ENCODE measurements at places on chromosomes 4 and X.
A peak's percentile ranks its signal among the peaks of the same experiment; 100 is the strongest.

- peak; percentile 95 for ATAC-seq
Observed at GRCh38 chr4:10151182-10151581, 34.6 kb upstream of the WDR1 start.

GRCh38 chr4:88524171-88524570, 595 bp upstream of the PYURF start:
- ATAC-seq, result no peak

DNA sequence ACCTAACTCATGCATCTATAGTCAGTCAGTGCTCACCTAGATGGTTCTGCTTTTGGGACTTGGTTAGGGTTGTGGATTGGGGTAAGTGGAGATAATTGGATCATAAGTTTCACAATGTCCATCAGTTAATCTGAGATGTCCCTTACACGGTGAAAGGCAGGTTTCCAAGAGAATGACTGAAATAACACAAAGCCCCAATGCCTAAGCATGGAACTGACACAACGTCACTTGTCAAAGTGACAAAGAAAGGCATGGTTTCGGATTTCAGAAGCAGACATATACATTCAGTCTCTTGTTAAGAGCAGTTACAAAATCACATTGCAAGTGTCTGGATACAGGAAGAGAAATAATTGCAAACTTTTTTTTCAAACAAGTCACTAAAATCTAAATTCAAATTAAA, 1456.9 kb downstream of the TECRL start:
- no peak for ATAC-seq

GRCh38 chr4:74005528-74005927, 7.1 kb upstream of the CXCL5 start:
- no peak for ATAC-seq

DNA sequence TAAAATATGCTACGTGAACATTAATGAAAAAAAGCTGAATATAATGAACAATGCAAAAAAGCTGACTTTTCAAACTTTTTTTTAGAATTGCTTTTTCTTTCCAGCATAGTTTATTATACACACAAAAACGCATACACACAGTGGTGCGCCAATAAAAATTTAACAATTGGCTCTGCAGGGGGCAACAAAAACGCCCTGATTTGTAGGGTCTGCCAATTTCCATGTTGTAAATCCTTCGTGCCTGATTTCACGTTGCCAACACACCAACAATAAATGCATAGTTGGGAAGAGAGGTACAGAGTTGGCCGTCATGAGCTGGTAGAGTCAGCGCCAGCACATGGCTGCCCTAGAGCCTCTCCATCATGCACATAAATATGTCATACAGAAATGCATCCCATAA, 333.1 kb downstream of the MAPK10 start:
- ATAC-seq, result no peak

- ATAC-seq, result no peak
Observed at GRCh38 chrX:9146657-9147056, 112.7 kb upstream of the FAM9B start.

GRCh38 chr4:16417198-16417597, 190.9 kb upstream of the TAPT1 start:
- ATAC-seq, result no peak

GRCh38 chr4:15145709-15146108, 143.4 kb downstream of the CPEB2 start:
- ATAC-seq, result no peak

DNA sequence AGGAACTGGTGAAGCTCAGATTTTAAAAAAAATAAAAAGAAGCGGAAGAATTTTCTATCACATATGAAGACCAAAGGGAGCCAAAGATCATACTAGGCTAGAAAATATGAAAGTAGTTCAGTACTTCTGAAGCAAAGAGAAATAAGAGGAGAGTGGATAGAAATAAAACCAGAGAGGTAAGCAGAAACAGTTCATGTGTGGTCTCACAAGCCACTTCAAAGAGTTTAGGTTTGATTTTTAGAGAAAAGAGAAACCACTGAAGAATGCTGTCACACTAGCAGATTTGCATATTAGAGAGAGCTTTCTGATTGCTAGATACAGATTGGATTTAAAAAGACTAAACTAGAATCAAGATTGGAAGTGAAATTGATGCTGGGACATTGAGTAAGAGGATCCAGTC, 51.7 kb downstream of the GABRA3 start:
- ATAC-seq, result no peak

- no peak for ATAC-seq
Observed at GRCh38 chr4:13990596-13991589, 363.4 kb upstream of the BOD1L1 start.

DNA sequence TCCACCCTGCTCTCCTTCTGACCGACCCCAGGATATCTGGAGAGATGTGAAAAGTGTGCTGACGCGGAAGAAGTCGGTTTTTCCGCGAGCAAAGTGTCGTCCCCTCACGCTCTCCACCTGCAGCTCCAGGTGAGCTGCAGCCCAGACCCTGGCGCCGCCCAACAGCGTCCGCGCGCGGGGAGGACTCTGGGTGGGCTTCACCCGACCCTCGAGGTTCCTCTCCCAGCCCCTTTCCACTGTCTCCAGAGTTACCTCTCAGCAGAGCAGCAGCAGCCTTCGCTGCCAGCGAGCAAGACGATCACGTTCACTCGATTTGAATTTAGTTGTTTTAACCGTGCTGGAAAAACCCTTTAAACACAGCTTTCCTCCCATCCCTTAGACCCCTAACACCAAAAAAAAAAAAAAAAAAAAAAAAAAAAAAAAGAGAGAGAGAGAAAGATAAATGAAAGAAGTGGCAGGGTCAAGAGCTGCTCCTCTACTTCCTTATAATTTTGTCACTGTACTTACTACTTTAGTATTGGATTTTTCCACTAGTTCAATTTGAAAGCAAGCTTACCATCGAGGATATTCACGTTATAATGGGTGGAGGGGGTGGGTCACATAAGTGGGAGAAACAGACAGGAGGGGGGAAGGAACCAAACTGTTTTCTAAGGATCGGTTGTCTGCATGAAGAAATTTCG, 758 bp upstream of the NR3C2 start:
- ATAC-seq, result peak; percentile 0

GRCh38 chrX:70456256-70456655, 11.6 kb downstream of the DLG3 start:
- ATAC-seq, result no peak

GRCh38 chr4:129748991-129749390, 653.0 kb downstream of the C4orf33 start:
- ATAC-seq, result no peak

- ATAC-seq, result no peak
Observed at GRCh38 chrX:103941201-103941975, 21.0 kb upstream of the TMSB15B start.
